ENCODE measurements at places on chromosomes 16 and 17. TPM values are rescaled to one million over a fixed set of nuclear protein-coding genes. Genes with fewer than 3 reads are reported as not detected.

- DNase-seq, result no peak
These were observed 54.6 kb upstream of the ENDOV start for GRCh38 chr17:80360396-80360795.

DNA sequence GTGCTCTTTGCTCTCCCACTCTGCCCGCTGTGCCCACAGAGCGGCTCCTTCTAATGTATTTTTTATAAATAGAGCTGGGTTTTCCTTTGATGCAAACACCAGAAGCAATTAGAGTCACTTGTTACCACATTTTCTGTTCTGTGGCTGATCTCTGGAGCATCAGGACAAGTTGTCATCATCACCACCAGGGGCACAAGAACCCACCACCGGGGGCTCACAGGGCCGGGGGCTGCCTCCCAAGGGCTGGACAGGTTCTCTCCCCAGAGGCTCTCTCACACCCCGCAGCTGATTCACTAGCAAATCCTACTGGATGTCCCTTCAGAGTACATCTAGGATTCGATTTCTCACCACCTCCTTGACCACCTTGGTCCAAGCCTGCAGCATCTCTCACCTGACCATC is 18.5 kb downstream of the C16orf82 start:
- DNase-seq, result no peak

DNA sequence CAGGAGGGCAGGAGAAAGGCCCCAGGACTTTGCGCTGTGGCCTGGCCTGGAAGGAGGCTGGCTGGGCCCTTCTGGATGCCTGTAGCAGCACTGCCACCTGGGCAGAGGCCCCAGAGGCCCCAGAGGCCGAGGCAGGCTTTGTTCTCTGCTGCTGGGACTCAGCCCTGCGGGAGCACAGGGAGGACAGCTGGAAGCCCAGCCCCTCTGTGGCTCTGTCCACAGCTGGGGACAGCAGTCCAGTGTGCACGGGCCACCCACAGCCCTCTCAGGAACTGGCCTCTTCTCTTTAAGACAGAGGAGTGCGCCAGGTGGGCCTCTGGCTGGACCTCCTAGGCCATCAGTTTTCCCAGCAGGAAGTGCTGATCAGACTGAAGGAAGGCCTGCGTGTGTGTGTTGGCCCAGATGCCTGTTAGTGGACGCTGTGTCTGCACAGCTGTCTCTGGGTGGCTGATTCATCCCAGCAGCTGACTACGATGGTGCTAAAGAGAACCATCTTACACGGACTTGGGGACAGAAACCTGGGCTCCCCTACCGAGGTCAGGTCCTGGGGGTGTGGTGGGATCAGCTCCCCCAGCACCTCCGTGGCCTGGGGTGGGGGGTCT is 26.9 kb upstream of the ZNF750 start:
- DNase-seq, result no peak

- DNase-seq, result no peak
These were observed 486 bp downstream of the SYT17 start for GRCh38 chr16:19168371-19169081.

DNA sequence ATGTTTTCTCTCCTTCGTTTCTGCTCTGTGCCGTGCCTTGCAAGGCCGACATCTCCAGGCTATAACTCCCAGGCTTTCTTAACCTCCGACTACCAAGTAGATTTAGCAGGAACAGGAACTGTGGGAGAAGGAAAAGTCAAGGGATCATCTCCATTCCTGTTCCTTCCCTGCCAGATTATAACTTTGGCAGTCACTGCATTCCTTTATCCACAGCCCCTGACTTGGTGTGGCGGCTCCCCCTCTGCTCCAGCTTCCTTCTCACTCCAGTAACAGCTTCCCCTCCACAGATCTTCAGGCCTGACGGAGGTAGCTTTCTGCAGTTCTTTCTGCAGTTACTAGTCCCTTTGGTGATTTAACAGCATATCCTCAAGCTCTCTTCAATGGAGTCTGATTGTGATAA is 234.6 kb upstream of the MON1B start:
- no peak for DNase-seq

GRCh38 chr16:2855536-2855935 is 2.4 kb downstream of the PRSS22 start:
- DNase-seq, result no peak

Gene PMP22
- 16.2 TPM for total RNA-seq

Gene TSPAN10
- 1.4 TPM for total RNA-seq
